ENCODE measurements at places on chromosomes 16 and 17. TPM values are rescaled to one million over a fixed set of nuclear protein-coding genes. Genes with fewer than 3 reads are reported as not detected.

- DNase-seq: no peak
- no peaks in the 10 kb centered on the region for H3K27me3 ChIP-seq
- no peak overlapping the region for H3K4me3 ChIP-seq
- H3K27ac ChIP-seq: no peak overlapping the region
Observed at GRCh38 chr17:35895636-35896587, 15.8 kb upstream of the CCL5 start.

- no peak overlapping the region for H3K4me3 ChIP-seq
- H3K27me3 ChIP-seq: no peaks in the 10 kb centered on the region
- DNase-seq: no peak
- no peaks in the 10 kb centered on the region for H3K36me3 ChIP-seq
- no peak overlapping the region for H3K27ac ChIP-seq
Observed at GRCh38 chr17:74267987-74268499, 6.0 kb upstream of the DNAI2 start.

Gene RAB11FIP4
- 44.3 TPM for total RNA-seq

Gene NECAB2
- total RNA-seq: 9.5 TPM

All from testis (tissue), 5 donors.